ENCODE measurements at places on chromosomes 6 and 20.

DNA sequence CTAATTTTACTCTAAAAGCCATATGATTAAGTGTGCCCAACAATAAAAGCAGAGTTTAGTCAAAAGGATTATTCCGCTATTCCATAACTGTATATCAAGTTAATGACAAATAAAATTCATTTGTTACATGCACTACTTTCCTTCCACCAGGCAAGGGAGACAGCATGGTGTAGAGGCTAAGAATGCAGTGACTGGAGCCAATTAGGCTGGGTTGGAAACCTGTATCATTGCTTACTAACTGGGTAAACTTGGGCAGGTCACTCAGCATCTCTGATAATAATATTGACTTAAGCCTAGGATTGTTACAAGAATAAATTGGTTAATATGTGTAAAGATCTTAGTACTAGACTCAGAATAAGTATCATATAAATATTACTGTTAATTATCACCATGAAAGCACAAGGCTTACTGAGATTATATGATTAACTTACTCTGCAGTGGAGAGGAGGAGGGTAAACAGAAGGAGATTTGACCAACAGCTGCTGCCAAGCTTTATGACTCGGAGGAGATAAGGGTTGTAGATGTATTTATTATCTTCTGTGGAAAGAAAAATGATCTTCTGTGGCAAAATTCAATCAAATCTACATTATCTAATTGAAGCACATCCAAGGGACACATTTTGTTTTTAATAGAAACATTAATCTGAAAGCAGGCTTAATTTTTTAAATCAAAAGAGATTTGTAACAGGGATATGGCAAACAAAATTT, 1459.9 kb downstream of the GRIK2 start:
- no peak for DNase-seq

DNA sequence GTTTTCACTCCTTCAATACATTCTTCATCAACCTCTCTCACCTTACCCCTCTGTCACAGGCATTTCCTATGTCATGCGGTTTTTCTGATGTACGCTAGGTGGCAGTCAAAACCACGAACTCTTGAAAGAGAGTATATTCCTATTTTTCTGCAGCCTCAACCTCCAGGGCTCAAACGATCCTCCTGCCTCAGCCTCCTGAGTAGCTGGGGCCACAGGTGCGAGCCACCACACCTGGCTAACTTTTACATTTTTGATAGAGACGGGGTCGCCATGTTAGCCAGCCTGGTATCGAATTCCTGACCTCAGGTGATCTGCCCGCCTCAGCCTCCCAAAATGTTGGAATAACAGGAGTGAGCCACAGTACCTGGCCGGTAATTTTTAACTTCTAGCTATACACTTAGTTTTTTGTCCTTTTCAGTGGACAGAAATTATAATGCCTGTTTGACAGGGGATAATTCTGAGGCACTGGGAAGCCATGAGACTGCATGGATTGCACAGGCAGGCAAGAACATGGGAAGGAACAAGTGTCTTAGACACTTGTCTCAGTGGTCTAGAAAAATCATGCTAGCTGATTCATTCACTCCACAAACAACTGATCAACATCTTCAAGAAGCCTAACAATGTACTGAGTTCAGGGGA, 22.5 kb upstream of the HFE start:
- no peak for DNase-seq

DNA sequence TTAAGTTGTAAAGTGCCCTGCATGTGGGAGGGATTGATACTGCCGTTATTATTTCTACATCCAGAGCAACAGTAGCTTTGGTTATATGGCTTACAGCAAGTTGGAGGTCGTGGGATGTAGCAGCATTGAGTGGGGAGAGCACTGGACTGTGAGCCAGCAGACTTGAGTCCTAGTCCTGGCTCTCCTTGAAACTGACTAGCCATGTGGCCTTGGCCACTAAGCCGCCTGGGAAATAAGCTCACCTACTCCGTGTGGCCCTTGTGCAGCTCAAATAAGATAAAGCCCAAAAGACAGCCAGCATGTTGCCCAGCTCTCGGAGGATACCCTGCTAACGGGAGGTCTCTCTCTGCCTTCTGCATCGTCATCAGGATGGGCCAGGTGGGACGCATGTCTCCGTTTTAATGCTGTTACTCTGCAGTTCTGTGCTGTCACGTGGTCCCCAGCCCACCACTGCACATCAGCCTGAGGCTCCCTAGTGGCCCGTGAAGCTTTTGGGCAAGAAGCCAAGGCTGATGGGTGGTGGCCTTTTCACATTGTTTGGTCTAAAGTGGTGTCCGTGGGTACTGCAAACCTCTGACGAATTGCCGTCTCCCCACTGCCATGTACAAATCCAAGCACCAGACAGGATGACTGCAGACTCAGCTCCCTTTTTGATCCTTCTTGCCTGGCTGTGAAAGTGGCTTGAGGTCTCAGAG, 7.9 kb downstream of the EPB41L1 start:
- no peak for DNase-seq

GRCh38 chr6:41171908-41172307, 9.0 kb upstream of the TREM2 start:
- DNase-seq: no peak

- DNase-seq: no peak
Measured at GRCh38 chr20:51354191-51354768, 188.2 kb downstream of the NFATC2 start.

GRCh38 chr6:18242062-18242851, 22.1 kb downstream of the DEK start:
- DNase-seq: no peak

DNA sequence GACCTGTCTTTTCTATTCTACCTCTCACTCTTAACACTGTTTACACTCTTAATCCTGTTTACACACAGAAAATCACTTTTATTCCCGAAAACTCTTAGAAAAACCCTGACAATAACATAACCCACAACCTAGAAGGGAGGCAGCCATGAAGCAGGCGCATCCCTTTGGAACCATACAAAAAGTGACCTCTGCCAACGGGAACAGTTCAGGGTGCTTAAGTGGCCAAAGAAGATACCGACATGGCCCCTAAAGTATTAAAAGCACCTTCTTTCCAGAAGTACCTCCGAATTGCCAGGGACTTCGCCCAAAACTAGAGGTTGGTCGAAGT, 490 bp downstream of the MMUT start:
- DNase-seq: no peak

GRCh38 chr6:4299476-4299875, 164.1 kb upstream of the ECI2 start:
- DNase-seq: no peak

DNA sequence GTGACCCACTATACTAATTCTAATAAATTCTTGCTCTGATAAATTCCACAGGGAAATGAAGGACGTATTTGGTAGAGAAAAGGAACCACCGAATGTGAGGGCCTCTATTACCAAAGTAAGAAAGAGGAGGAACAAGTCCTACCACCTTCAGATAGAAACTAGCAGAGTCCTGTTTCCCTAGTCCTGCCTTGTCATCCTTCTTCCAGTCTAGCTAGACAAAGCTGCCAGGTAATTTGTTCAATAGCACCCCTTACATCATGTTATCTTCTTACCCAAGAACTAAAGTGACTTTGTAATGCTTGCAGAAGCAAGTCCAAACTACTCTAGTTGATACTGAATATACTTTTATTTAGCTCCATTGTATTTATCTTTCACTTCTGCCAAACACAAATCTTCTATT, 29.3 kb upstream of the FAM83B start:
- no peak for DNase-seq

DNA sequence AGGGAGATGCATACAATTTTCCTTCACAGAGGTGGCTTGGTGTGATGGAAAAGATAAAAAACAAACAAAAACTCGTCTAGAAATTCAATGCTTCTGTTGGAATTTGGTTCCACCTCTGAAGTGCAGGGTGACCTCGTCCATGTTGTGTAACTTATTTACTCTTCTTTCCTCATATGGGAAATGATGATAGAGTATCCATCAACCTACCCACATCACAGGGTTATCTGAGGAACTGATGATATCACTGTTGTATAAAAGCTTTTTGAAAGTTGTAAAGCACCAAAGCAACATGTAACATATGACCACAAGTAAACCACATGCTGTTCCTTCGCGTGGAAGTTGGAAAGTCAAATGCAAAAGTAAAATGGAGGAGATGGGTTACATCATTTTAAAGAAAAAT, 212.0 kb upstream of the SGK1 start:
- DNase-seq: no peak

GRCh38 chr6:154865291-154865690, 129.8 kb upstream of the TIAM2 start:
- DNase-seq: no peak

DNA sequence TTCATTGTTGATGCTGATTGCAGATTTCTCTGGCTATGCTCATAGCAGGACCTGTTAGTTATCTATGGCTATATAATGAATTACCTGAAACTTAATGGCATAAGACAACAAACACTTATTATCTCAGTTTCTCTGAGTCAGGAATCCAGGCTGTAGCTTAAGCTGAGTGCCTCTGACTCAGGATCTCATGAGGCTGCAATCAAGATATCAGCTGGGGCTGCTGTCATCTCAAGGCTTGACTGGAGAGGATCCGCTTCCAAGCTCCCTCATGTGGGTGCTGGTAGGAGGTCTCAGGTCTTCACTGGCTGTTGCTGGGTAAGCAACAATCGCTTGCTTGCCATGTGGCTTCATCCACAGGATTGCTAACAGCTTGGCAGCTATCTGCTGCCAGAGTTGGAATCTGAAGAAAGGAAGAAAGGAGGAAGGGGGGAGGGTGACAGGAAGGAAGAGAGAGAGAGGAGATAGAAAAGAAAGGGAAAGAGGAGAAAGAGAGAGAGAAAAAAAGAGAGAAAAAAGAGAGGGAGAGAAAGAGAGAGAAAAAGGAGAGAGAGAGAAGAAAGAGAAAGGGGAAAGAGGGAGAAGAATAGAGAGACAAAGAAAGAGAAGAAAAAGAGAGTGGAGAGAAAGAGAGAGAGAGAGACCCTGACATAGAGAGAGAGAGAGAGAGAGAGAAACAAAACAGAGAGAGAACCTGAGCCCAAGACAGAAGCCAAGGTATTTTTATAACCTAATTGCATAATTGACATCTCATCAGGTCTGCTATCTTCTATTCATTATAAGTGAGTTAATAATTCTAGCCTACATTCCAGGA, 579.0 kb upstream of the BTBD3 start:
- no peak for DNase-seq

DNA sequence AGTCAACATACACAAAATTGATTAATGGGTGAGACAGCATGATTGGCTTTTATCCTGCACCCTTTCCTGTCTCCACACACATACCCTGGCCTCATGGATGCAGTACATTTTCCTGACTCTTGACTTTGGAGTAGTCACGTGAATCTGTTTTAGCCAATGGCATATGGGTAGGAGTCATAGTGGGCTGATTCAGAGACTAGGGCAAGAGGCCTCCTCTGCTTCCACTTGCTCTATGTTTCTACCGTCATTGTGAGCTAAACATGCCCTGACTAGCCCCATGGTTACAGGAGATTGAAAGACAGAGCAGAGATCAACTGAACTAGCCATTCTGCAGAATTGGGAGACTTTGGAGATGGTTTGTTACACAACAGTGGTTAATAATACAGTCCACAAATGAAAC, 850.0 kb downstream of the DHX35 start:
- DNase-seq: no peak

DNA sequence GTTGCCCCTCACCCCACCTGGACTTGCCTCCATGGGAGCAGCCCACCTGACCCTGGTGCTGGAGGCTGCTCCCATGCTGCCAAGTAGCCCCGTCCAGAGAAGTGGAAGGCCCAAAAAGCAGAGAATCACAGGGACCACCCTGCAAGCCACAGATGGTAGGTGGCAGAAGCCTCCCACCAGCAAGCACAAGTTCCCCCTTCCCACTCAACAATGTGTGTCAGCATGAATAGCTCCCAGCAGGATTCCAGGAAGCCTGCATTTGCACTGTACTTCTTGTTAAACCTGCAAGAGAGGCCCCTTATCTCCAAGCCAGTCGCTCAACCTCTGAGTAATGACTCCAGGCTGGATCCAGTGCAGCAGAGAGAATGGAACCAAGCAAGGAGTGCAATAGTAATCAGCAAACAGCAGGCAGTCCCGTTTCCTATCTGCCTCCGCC, 180.8 kb upstream of the CST7 start:
- no peak for DNase-seq

- no peak for DNase-seq
Measured at GRCh38 chr6:44021589-44022295, 105.5 kb downstream of the MRPL14 start.

DNA sequence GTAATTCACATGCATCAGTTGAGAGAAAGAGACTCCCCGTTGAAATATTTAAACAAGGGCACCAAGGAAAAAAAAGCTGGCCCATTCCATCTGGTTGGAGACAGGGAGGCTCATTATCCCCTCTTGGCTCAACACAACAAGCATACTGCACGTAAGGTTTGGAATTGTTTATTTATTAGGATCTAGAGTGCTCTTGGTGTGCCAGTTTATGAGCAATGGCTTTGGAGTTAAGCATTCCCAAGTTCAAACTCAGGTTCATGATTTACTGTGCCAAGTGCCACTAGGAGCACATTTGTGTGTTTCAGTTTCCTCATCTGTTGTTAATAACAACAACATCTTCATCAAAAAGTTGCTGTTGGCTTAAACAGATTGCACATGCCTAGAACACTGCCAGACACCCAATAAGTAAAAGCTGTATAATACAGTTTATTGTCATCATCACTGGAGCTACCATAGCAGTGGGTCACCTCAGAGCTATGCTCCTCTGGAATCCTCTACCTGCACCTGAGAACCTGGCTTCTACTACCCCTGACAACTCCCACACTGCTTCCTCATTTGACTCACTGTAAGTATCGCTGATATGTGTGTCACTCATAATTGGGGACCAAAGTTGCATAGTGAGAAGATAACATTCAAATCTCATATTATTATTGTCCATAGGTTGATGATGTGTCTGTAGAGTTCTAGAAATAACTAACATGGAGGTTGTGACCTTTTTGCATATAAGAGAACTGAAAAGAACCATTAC, 5.4 kb downstream of the SLC17A3 start:
- no peak for DNase-seq

- no peak for DNase-seq
Measured at GRCh38 chr6:116102873-116103272, 2.2 kb downstream of the NT5DC1 start.

- no peak for DNase-seq
Measured at GRCh38 chr6:18330548-18331081, 56.5 kb upstream of the RNF144B start.

DNA sequence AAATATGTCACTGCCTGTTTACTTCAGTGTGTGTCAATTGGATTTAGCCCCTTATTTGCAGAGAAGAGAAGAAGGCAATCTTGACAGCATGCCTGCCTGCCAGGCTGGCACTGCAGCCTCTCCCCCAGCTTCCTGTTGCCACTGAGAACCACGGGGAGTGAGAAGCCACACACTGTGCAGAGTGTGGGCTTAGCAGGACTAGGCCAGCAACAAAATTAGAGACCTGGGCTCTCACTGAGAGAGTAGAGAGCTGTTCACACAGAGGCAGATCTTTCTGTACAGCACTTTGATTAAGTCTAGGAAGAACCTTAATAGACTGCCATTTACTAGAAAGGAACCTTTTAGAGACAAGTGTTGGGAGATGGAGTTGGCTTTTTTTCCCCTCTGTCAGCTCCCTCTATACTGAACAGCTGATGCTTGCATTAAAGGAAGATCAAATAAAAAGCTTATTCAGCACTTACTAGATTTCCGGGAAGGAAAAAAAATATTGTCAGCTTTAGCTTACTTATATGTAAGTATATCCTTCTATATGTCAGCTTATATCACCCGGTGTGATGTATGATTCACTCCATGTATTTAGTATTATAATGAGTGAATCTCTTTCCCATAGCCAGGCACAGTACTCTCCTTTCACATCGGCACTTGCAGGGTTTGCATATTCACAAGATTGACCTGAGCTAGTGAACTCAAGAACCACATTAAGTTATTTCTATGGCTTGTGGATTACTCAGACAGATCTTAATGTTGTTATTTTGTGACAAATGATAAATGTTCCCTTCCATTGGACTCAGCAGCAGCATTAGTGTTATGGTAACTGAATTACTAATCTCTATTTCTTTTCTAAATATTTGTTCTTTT, 851.0 kb upstream of the EPHA7 start:
- peak; percentile 8 for DNase-seq
